Choroid plexus epithelial cell (primary cell): ENCODE measurements at places on chromosomes 1 and 21.

- DNase-seq = no peak
These were observed 117.0 kb downstream of the CLEC20A start for GRCh38 chr1:178379807-178380206.

DNA sequence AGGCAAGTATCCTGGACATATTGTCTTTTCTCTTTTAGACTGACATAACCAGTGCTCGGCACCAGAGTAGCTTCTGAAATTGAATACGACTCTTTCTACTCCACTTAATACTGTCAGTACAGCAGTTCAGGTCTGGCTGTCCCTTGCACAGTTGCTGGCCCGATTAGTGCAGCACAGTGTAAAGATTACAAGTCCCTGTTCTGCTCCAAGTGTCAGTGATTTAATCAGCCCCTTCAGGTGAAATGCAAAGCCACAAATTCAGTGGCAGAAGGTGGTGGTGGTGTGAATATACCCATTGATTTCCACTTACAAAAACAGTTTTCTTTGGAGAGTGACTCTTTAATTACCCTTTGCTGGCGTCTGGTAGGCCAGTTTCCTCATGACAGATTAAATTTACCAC, 545.4 kb downstream of the ADGRL2 start:
- no peak for DNase-seq

GRCh38 chr1:188240772-188241406, 1412.1 kb downstream of the PLA2G4A start:
- no peak for DNase-seq

DNA sequence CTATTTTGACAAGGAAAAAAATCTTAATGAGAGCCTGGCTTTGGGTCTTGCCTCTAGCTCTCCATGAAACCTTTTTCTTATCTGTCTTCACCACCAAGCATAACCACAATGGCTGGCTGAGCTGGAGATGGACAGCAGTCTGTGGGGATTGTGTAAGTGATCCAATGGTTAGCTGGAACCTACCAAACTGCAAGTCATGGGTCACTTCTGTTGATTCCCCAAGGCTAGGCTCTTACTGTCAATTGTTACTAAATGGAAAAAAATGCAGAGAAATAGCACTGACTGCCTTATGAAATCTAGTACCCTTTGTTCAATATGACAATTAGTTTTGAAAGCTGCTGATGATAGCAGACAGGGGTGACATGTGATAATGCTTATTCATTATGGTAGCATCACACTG, 359.0 kb downstream of the ST6GALNAC3 start:
- DNase-seq = peak; percentile 81
